ENCODE measurements at places on chromosomes 16 and 17. TPM values are rescaled to one million over a fixed set of nuclear protein-coding genes. Genes with fewer than 3 reads are reported as not detected.

- DNase-seq: no peak
- H3K27ac ChIP-seq: peak overlapping the region; percentile 68
- no peaks in the 10 kb centered on the region for H3K36me3 ChIP-seq
- peaks cover 69% of the 10 kb centered on the region for H3K4me1 ChIP-seq
Observed at GRCh38 chr17:2067048-2067561, 12.2 kb downstream of the HIC1 start.

DNA sequence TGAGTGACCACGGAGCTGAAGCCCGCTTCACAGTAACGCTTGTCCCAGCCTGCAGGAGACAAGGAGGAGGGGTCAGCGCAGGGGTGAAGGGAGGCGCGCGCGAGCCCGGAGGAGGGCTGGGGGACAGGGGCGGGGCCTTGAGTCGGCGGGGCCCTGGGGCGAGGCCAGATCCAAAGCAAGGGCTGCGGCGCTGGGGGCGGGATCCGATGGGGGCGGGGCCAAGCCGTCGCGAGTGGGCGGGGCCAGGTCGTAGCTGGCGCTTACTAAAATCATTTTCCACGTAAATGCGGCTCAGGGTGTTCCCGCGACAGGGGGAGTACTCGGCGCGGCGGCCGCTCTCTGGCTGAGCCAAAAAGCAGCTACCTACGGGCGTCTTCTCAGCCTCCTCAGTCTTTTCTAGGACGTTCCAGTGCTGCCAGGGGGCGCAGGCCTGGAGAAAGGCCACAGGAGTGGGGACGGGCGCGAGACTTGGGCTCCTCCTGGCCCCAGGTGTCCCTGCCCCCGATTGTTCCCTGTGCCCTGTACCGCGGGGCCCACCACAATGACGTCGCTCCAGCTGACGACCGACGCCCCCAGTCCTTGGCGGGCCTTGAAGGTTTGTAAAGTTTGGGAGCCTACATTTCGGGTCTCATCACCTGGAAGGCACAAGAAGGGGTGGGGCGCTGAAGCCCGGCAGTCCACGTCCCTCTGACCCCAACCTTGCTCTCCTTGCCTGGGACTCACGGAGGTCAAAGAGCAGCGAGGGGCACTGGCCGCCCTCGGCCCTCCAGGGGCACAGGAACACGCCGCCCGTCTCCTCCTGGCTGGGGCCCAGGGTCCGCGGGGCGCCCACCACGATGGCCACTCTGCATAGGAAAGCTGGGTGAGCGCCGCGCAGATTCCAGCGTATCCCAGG is 3.9 kb downstream of the ITGA2B start:
- peaks cover 18% of the 10 kb centered on the region for H3K4me1 ChIP-seq
- DNase-seq: peak; percentile 90
- peak overlapping the region; percentile 7 for H3K4me3 ChIP-seq
- H3K36me3 ChIP-seq: no peaks in the 10 kb centered on the region

- no peak overlapping the region for H3K27ac ChIP-seq
- DNase-seq: no peak
- H3K4me1 ChIP-seq: peaks cover 4% of the 10 kb centered on the region
- H3K27me3 ChIP-seq: no peaks in the 10 kb centered on the region
- no peaks in the 10 kb centered on the region for H3K36me3 ChIP-seq
Observed at GRCh38 chr17:66953630-66954020, 10.9 kb upstream of the CACNG4 start.

DNA sequence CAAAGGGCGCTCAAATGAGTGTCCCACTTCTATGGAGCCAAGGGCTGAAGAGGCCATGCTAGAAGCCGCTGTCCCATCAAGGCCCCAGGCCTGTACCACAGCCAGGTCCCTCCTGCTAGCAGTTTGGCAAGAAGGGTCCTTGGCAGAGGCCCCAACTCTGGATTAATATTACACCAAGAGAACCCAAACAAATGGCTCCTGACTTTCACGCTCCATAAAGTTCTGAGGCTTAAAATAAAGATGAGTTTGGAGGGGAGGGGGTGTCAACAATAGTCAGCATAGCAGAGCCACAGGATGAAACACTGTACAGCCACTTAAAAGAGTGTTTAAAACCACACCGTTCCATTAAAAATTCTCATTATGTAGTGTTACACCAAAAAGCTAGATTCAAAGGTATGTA is 30.5 kb downstream of the CUEDC1 start:
- peaks cover 37% of the 10 kb centered on the region for H3K4me1 ChIP-seq
- H3K36me3 ChIP-seq: no peaks in the 10 kb centered on the region
- H3K4me3 ChIP-seq: no peak overlapping the region
- no peaks in the 10 kb centered on the region for H3K27me3 ChIP-seq
- H3K27ac ChIP-seq: no peak overlapping the region
- no peak for DNase-seq

DNA sequence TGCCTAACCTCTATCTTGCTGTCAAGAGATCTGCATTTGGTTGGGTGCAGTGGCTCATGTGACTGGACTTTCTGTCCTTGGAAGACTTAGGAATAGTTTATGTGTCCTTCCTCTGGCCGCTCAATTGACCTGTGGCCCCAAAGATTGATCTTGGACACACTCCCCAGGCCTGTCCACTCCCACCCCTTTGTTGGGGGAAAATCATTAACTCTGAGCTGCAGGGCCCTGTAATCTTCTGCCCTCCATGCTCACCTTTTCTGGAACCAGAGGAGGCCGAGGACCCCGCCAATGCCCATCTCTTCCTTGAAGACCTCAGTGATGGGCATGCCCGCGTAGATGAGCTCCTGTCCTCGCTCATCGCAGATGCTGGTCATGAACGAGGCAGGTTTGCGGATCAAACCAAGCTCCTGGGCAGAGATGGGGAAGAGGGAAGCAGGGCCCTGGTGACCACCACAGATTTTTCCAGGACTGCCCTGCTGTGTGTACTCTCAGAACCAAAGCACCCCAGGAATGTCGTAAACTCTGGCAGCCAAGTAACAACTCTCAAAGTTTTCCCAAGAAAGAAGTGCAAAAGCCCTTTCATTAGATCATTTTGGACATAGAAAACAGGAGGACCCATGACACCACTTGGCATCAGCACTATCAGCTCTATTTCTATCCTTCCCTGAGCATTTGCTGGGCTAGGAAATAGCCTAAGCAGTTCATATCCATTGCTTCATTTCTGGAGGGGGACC is 8.5 kb upstream of the KLHL11 start:
- H3K27me3 ChIP-seq: no peaks in the 10 kb centered on the region
- H3K4me3 ChIP-seq: no peak overlapping the region
- peaks cover 3% of the 10 kb centered on the region for H3K4me1 ChIP-seq
- DNase-seq: no peak

GRCh38 chr17:17303847-17304490 is 796 bp downstream of the NT5M start:
- DNase-seq: no peak
- H3K4me1 ChIP-seq: peaks cover 27% of the 10 kb centered on the region
- H3K4me3 ChIP-seq: peak overlapping the region; percentile 69
- no peaks in the 10 kb centered on the region for H3K27me3 ChIP-seq
- no peaks in the 10 kb centered on the region for H3K36me3 ChIP-seq
- peak overlapping the region; percentile 73 for H3K27ac ChIP-seq

DNA sequence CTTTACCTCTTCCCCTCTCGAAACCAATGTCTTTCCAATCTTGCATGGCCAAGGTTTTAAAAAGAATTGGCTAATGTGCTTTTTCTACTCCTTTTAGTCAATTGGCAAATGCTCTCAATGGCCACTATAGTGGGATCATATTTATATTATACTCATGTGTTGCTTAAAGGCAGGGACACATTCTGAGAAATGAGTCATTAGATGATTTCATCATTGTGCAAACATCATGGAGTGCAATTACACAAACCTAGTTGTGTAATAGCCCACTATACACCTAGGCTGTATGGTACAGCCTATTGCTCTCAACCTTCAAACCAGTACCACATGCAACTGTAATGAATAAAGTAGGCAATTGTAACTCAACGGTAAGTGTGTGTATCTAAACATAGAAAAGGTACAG is 180.9 kb downstream of the HS3ST3A1 start:
- DNase-seq: no peak
- no peaks in the 10 kb centered on the region for H3K36me3 ChIP-seq
- no peak overlapping the region for H3K4me3 ChIP-seq
- peak overlapping the region; percentile 71 for H3K27ac ChIP-seq

GRCh38 chr17:80000981-80001775 is 34.5 kb downstream of the TBC1D16 start:
- no peak for DNase-seq
- H3K4me1 ChIP-seq: peaks cover 21% of the 10 kb centered on the region
- H3K27ac ChIP-seq: no peak overlapping the region

DNA sequence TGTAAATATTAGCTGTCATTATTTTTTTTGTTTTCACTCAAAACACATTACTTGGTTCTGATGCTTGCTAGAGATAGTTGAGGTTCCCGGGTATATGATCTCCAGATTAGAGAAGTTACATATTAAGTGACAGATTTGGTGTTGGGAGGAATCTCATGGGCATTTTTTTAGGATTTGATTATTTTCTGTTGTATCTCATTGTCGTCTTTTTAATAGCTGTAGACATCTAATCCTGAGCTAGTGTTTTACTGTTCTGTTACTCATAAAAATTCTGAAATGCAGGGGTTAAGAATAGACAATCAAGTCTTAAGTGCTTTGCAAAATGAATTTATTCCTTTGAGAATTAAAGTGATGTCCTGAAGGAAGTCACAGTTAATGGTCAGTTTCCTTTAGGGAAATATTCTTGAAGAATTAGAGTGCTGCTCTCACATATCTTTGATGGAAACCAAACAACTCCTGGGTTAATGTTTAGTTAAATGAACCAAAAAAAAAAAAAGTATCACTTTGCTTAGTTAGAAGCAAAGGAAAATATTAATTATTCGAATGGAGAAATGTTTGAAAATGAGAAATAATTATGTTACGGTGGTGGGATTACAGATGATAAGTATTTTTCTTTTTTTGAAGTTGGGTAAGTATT is 251.7 kb upstream of the CACNG5 start:
- H3K4me3 ChIP-seq: no peak overlapping the region
- DNase-seq: no peak
- no peak overlapping the region for H3K27ac ChIP-seq
- H3K27me3 ChIP-seq: no peaks in the 10 kb centered on the region
- H3K36me3 ChIP-seq: no peaks in the 10 kb centered on the region

GRCh38 chr17:45426561-45426960 is 6.1 kb downstream of the ARHGAP27 start:
- H3K36me3 ChIP-seq: peaks cover 8% of the 10 kb centered on the region
- no peaks in the 10 kb centered on the region for H3K27me3 ChIP-seq
- DNase-seq: no peak

DNA sequence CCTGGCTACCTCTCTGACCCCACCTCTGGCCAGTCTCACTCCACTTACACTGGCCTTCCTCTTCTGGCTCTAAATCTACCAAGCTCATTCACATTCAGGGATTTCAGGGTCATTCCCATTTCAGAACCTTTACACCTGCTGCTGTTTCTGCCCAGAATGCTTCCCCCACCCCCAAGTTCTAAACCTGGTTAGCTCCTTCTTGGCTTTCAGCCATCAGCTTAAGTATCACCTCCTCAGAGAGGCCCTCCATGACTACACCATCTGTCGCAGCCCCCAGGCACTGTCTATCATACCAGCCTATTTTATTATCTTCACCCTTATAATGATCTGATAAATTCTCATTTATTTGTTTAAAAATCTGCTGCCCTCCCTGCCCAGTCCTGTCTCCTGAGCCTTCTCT is 23.3 kb upstream of the NGFR start:
- H3K4me1 ChIP-seq: no peaks in the 10 kb centered on the region
- H3K27ac ChIP-seq: no peak overlapping the region
- no peaks in the 10 kb centered on the region for H3K27me3 ChIP-seq

DNA sequence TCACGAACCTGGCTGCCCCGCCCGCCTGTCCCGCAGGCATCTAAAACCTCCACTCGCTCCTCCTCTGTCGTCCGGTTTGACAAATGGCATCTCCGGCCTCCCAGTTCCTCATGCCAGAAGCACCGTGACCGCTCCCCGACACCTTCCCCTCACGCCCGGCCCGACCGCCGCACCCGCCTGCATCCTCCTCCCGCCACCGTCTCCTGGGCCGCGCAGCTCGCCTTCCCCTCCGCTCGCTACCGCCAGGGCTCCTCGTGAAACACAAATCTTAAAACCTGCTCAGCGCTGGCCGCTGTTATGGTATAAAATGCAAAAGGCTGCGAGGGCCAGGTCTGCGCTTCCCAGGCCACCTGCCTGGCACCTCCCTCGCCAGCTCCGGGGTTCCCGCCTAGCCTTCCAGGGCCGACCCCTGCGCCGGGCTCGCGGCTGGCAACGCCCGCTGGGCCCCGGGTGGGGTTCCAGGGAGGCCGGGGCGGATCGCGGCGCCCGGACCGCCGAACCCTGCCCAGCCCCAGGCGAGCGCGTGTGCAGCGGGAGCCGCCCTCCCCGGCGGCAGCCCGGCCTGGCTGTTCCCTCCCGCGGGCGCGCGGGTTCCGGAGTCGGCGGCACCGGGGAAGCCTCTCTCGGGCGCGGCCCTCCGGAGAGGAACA is 488 bp downstream of the SPSB3 start:
- H3K4me3 ChIP-seq: peak overlapping the region; percentile 70
- H3K27me3 ChIP-seq: no peaks in the 10 kb centered on the region
- DNase-seq: peak; percentile 88
- H3K36me3 ChIP-seq: peaks cover 39% of the 10 kb centered on the region

INCA1 gene
- total RNA-seq: 1.9 TPM

G6PC1 gene
- not detected for total RNA-seq

CCL3 gene
- 12.6 TPM for total RNA-seq

CHRNE gene
- 0.61 TPM for total RNA-seq

KRTAP4-4 gene
- not detected for total RNA-seq

RNF112 gene
- 0.69 TPM for total RNA-seq

Data from upper lobe of left lung (tissue), 6 donors.